MM.1S (cell line): ENCODE measurements at places on chromosomes 11 and 22.
A peak's percentile ranks its signal among the peaks of the same experiment; 100 is the strongest.

- no peak for DNase-seq
Measured at GRCh38 chr11:2342981-2343380, 34.1 kb upstream of the CD81 start.

GRCh38 chr11:97683733-97684132 is 1293.9 kb downstream of the JRKL start:
- DNase-seq, result peak; percentile 80

DNA sequence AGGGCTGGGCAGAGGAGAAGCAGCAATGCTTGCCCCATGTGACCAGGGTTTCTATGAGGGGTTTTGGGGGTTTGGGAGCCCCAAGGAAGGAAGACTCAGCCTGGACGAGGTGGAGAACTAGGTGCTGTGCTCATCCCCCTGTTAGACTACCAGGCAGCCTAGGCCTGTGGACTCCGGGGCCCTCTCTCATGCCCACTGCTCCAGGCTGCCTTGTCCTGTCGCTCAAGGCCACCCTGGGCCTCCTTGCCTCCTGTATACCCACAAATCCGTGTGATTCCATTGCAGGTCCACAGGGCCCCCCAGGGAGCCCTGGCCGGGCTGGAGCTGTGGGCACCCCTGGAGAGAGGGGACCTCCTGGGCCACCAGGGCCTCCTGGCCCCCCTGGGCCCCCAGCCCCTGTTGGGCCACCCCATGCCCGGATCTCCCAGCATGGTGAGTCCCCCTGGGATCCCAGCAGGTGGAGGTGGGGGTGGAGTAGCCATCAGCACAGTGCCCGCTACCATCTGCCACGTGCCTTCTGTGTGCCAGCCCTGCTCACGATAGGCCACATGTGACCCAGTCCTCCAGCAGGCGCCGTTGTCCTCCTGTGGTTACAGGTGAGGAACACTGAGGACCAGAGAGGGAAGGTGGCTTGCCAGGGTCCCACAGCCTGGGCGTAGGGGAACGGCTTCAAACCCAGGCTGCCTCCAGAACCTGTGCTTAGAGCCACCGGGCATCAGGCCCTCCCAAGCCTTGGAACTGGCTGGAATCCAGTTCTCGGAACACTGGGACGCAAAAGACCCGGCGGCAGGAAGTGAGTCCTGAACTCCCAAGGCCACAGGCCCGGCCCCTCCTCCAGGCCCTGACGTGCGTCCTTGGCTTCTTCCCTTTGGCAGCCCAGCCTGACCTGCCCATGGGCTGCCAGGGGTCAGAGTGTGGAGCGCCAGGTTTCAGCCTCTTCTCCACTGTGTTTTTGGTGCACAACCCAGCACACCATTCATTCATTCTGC is 26.6 kb downstream of the EMID1 start:
- no peak for DNase-seq

DNA sequence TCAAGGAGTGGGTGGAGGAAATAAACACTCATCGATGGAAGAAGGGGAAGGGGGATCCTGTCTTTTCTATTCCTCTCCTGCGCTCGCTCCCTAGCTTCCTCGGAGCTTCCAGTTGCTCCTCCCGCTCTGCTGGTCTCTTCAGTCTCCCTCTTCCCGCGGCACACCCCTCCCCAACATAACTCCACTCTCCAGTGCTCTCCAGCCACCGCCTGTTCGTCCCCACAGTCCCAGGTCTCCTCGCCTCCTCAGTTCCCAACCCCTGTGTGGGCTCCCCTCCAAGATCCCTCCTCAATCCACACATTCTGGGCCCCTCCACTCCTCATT is 438 bp downstream of the ZW10 start:
- DNase-seq, result no peak

DNA sequence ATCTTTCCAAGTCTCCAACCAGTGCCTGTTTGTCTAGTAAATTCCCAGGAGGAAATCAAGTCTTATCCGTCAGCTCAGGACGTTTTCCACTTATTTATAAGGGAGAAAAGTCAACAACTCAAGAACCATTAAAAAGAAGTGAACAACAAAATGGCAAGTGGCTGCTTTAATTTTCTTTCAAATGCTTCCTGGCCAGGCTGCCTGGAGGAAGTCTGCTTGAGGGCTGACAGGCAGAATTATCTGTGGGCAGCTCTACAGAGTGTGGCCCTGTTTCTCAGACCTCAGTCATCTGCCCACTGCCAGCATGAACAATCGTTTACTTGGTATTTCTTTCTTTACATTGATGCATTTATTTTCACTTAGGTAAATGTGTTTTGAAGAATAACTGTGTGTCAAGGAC is 281.9 kb upstream of the ISX start:
- DNase-seq, result no peak

GRCh38 chr11:76916712-76917111 is 56.0 kb downstream of the ACER3 start:
- DNase-seq, result no peak

DNA sequence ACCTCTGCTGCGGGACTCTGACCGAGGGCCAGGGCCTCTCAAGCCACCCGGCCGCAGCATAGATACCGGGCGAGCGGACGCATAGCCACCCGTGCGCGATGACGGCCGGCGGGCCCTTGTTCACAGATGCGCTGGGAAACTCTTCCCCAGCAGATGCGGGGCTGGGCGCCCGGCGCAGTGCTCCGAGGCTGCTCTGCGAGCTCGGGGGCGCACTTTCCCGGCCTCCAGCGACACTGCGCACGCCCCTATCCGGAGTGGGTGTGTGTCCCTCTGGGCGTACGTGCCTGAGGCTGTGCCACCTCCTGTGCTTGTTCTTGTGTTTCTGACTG is 104.7 kb upstream of the E2F8 start:
- peak; percentile 77 for DNase-seq

GRCh38 chr11:64224891-64225607 is 937 bp downstream of the TRPT1 start:
- peak; percentile 6 for DNase-seq

GRCh38 chr11:102989379-102990047 is 34.0 kb upstream of the MMP13 start:
- DNase-seq, result no peak

DNA sequence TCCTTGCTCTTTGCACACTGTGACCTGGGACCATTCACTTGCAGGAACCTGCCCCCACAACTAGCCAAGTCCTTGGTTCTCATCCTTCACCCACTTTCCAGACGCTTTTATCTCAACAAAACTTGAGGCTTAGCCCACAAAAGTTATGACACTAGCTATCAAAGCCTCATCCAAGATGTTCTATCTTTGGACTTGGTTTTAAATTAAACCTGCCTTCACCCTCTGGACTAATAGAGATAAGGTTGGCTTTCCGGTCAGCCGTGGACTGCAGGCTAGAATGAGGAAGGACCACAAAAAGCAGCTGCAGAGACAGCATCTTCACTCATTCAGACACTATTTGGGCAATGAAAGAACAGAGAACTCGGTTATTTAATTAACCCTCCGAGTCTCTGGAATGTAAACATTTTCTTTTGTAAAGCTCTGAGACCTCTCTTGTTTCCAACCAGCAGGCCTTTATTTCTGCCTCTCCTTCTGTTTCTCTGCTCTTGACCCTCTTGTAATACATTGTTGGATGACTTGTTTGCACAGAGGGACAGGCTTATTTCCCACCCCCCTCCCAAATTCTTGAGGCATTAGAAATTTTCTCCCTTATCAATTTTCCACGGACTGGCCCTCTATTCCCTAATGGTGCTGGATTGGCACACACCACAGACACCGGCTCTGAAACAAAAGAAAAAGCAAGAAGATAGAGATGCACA is 41.4 kb downstream of the ARL14EP start:
- no peak for DNase-seq

DNA sequence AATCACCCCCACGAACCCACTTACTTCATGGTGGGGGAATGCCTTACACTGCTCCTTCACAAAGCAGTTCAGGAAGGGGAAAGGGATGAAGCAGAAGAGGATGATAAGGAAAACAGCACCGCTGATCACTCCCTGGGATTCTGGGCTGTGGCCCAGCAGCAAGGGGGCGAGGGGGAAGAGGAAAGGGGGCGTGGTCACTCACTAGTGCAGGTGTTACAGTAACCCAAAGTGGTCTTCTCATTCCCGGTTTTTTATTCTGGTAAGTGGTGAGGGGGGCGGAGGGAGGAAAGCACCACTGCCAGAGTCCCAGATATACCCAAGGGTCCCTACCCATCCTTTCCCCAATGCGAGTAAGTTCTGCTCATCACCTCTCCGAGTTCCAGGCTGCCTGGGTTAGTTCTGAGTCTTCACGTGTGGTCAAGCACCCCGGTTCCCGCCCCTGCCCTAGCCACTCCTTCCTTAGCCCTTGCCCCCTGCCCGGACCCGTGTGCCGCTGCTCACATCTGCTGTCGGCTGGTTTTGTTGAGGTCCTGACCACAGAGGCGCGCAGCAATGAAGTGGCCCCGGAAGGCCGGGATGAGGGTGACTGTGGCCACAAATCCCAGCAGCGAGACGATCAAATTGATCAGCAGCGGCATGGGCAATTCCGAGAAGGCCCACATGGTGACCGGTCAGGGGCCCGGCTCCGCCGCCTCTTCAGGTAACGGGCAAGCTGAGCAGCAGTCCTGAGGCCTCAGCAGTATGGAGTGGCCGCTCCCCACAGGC is 477 bp downstream of the DPAGT1 start:
- DNase-seq, result peak; percentile 66

- no peak for DNase-seq
Measured at GRCh38 chr11:72410956-72411355, 23.4 kb downstream of the CLPB start.

DNA sequence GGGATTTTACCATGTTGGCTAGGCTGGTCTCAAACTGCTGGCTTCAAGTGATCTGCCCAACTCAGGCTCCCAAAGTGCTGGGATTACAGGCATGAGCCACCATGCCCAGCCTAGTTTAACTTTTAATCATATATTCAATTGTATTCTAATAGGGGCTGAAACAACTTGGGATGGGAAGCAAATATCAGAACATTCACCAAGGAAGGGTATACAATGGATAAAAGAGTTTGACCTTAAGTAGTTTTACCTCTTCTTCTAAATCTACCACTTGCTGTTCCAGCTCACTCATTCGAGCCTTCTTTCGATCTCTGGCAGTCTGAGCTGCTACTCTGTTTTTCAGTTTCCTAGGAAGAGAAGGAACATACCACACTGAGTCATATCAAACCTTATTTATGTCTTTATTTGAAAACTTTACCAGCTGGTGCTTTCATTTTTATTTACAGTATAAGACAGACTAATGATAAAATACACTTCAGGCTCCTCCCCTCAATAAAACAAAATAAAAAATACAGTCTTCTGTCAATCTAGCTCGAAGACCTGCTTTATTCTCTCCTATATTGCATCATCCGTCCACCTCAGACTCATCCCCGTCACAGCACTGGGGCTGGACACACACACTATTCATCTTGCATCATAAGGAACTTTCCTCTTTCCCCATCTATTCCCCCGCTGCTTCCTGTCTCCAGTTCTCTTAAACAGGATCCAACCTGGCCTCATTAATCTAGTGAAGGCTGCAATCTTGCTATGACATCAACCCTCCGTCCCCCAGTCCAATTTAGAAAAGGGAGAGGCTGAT is 1.4 kb downstream of the XBP1 start:
- peak; percentile 53 for DNase-seq

- DNase-seq, result no peak
Measured at GRCh38 chr11:134405841-134406240, 6.2 kb downstream of the B3GAT1 start.

DNA sequence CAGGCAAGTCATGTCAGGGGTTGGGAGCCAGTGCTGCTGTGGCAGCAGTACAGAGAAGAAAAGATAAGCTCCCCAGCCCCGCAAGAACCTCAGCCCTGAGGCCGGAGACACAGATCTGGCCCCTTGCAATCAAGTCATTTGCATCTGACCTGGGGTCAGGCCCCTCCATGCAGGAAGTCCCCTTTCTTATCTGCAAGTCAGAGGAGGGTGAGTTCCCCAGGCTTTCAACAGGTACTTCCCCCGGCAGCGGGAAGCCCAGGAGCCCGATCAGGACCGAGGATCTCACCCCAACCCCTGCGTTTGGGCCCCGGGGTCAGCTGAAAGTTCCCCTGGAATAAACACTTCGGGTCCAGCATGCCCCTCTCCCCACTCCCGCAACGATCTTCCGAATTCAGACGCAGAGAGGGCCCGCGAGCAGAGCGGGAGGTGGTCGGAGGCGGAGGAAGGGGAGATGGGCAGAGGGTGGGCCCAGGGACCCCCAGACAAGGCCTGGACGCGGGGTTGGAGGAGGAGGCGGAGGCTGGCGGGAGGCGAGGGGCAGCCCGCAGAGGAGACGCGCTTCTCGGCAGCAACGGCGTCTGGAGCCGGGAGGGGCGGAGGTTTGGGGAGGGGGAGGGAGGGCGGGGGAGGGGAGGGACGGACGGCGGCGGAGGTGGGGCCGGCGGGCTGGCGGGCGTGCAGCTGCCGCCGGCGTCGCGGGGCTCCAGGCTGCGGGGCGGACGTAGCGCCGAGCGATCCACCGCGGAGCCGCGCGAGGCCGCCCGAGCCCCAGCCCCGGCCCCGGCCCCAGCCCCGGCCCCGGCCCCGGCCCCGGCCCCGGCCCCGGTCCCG is at the start of gene TSPAN18:
TSS of gene TSPAN18 (plus strand) at position 680 of the 831 bp plus-strand sequence. CDS start 179,455 bp downstream, outside the sequence.
- DNase-seq, result peak; percentile 64

- DNase-seq, result peak; percentile 87
Measured at GRCh38 chr11:10488934-10489691, 34.0 kb downstream of the AMPD3 start.

DNA sequence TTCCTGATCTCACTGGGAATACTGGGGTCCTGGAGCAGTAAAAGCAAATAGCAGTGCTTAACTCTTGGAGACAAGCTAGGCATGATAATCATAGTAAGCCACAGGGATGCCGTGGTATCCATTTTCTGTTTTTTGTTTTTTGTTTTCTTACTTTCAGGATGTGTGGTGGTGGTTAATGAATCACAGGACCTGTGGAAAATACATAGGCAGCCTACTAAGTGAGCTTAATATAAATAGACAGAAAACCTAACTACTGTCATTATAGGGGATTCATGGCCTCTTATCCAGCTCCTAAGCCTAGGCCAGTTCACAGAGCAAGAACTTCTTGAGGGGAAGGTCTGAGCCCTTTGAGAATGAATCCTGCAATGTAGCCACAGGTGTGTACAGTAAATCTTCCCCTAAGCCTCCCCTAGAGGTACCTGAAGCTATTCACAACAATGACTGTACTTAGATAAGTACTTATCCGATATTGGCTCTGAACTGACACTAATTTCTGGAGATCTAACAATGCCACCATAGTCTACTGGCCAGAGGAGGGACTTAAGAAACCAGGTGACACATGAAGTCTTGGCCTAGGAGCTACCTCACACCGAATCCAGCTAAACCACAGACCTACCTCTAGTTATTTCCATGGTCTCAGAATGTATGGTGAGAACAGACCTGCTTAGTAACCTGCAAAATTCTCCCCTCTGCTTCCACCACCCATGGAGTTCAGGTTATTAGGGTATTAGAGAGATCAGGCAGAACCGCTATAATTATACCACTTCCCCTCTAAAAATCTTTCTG is 83.6 kb downstream of the ENTHD1 start:
- no peak for DNase-seq

GRCh38 chr11:119367661-119368120 is 13.8 kb downstream of the USP2 start:
- no peak for DNase-seq

GRCh38 chr11:72605973-72606747 is 68.1 kb downstream of the PDE2A start:
- no peak for DNase-seq
